ENCODE measurements at places on chromosomes 11 and 22.

DNA sequence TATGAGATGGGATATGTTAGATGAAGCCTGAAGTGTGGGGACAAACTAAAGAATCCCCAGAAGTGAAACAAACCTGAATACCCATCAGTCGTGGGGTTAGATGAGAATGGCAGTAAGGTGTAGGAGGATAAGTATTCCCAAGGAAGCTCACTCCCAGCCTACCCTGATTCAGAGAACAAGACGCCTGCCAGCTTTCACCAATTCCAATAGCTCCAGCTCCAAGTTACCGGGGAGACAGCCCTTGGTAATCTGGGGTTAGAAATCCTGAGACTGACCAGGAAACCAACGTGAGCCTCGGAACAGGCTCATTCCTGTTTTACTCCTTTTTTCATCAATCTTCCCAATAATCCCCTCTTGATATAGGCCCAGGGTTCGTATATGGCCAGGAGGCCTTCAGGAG lies 46.5 kb downstream of the RPL27A start:
- DNase-seq, result no peak

DNA sequence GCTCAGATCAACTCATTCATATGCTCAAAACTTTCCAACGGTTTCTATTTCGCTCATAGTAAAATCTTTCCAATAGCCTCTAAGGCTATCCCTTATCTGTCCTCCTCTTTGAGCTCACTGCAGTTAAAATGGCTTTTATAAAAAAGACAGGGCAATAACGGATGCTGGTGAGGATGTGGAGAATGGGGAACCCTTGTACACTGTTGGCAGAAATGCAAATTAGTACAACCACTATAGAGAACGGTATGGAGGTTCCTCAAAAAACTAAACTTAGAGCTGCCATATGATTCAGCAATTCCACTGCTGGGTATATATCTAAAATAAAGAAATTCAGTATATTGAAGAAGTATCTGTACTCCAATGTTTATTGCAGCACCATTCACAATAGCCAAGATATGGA lies 345.6 kb downstream of the DLG2 start:
- DNase-seq, result no peak

DNA sequence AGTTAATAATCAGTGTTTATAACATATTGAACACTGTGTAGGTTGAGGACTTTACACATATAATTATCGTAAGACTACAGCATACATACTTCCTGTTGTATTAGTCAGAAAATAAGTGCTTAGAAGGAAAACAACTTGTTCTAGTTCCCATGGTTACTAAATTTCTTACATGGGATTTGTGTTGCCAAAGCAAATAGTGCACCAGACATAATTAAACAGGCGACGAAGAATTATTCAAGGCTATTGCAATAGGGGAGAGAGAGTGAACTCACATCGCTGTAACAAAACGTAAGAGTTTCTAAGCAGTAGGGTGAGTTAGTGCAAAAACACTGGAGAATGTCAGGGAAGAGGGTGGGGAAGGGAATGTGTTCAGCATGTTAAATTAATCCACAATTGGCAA lies 347.8 kb downstream of the CNTN5 start:
- no peak for DNase-seq

- no peak for DNase-seq
Observed at GRCh38 chr11:30465192-30465591, 121.0 kb downstream of the MPPED2 start.

GRCh38 chr22:31969789-31970489 lies 25.6 kb downstream of the YWHAH start:
- peak; percentile 58 for DNase-seq

GRCh38 chr22:30781271-30781875 lies 86.7 kb downstream of the OSBP2 start:
- no peak for DNase-seq

- DNase-seq, result no peak
Observed at GRCh38 chr11:86313793-86314192, 11.8 kb downstream of the HIKESHI start.

- no peak for DNase-seq
Observed at GRCh38 chr22:19714312-19715187, at the start of gene SEPTIN5. SEPTIN5 (plus strand) TSS chr22:19714503; CDS start chr22:19714589, 86 bp downstream.

- no peak for DNase-seq
Observed at GRCh38 chr22:49754696-49755630, 72.7 kb downstream of the BRD1 start.

DNA sequence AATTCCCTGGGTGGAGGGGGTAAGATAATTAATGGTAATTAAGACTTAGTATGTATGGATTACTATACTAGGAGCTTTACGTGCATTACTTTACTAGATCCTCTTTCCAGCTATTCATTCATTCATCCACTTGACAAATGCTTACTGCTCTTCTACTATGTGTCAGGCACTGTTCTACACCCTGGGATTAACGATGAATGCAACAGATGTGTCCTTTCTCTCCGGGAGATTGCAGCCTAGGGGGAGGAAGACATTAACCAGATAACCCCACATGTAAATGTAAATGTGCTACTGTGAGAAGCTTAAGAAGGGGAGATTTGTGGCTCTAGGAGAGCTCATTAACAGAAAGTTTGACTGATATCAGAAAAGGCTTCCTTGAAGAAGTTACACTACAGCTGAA lies 1.7 kb downstream of the ANKK1 start:
- DNase-seq, result no peak

- no peak for DNase-seq
Observed at GRCh38 chr11:66112041-66112491, 42.0 kb downstream of the PACS1 start.

GRCh38 chr11:116190861-116191260 lies 581.9 kb downstream of the BUD13 start:
- no peak for DNase-seq

DNA sequence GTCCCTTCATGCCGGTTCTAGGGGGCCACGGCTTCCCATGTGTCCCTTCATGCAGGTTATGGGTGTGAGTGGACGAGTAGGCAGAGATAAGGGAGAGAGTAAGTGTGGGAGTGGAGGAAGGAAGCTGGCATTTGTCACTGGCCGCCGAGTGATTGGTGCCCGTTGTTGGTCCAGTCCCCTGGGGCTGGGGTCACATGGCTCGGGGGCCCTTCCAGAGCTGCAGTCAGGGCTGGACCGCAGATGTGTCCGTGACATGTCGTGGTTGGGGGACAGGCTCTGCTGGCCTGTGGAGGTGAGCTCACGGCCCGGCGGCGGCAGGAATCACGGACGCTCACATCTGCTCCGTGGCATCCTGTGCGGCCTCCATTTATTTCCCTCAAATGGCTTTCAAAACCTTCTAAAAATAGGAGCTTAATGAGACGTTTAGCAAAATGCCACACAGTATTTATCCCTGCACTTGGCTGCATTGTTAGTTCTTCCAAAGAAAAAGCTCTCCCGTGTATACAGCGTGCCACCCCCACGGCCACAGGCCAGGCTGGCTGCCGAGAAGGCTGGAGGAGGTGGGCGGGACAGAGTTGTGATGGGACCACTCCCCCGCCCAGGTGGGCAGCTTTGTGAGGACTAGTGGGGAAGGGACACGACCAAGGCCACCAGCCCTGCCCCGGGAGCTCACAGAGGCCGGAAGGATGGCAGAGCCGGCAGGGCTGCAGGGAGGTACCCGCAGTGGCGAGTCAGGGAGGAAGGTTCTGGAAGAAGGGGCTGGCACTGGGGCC lies 386.7 kb downstream of the TBC1D22A start:
- DNase-seq, result no peak
